ENCODE measurements at places on chromosomes 4 and X.

DNA sequence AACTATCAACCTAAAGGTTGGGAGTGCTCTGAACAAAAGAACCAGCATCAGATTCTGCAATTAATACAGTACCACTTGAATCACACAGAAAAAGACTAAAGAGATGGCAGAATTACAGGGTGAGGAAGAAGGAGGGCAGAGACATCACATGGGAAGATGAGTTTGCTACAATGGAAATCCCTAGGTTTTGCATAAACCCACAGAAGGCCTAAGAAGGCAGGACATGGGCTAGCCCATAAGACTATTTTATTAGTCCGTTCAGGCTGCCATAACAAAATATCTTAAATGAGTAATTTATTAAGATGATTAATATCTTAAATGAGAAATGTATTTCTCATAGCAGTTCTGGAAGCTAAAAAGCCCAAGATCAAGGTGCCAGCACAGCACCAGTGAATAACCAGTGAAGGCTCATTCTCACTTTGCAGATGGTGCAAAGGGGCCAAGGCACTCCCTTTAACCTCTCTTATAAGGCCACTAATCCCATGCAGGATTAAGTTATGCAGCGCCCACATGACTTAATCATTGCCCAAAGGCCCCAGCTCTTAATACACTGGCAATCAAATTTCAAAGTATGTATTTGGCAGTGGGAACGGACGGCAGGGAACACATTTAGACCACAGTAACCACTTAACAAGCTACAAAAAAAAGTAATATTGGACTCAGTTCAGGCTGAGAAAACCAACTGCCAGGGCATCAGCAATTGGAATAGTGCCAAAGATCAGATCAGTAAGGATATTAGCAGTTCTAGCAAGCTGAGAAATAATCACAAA is 47.6 kb upstream of the NEUROG2 start:
- no peak for DNase-seq

DNA sequence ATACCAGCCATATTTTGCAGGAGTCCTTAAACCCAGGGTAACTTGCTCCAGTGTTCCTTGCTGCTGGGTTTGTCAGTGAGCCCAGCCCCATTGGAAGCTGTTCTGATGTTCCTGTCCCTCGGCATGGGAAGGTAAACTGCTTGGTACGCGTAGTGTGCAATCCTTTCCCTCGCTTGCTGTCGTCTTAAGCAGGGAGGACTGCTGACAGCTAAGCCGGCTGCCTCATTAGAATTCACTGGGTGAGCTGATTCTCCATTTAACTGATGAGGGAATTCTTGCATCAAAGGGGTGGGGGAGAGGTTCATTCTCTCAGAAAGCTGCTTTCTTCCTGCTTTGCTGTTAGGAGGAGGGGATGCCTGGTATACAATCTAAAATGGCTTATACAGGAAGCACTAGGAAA is 164.6 kb downstream of the MID1IP1 start:
- no peak for DNase-seq

- DNase-seq: no peak
These were observed 2.8 kb downstream of the FGFBP1 start for GRCh38 chr4:15935504-15936402.

- no peak for DNase-seq
These were observed 86.0 kb downstream of the WWC2 start for GRCh38 chr4:183185018-183185417.

- no peak for DNase-seq
These were observed 63.4 kb downstream of the HTRA3 start for GRCh38 chr4:8332891-8333331.

GRCh38 chr4:120517966-120518365 is 404.6 kb downstream of the PRDM5 start:
- DNase-seq: no peak

- no peak for DNase-seq
These were observed 27.3 kb upstream of the GPRASP2 start for GRCh38 chrX:102684772-102685520.

DNA sequence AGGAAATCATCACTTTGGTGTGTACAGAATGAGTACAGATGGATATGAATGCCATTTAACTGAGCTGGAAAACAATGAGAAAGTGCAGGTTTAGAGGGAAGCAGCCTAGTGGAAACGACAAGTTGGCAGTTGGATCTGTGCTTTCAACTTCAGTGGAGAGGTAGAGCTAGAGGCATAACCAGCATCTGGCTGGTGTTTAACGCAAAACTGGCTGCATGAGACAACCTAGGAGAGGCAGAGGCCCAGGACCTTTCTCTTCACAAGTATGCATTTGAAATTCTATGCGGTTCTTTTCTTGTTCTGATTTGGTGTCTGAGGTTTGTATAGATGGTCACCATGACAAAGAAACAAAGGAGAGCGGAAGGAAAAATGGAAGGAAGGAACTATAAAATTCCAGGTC is 63.1 kb downstream of the ANXA5 start:
- DNase-seq: no peak

DNA sequence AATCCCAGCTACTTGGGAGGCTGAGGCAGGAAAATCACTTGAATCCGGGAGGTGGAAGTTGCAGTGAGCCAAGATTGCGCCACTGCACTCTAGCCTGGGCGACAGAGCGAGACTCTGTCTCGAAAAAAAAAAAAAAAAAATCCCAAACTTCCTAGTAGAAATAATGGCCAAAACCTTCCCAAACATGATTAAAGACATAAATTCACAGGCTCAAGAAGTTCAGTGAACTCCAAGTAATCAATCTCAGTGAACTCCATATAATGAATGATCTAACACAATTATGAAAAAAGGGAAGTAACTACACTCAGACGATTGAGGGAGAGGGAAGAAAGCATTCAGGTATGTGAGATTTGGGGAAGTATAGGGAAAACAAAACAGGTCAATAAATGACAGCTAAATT is 6.5 kb downstream of the FUNDC1 start:
- no peak for DNase-seq

DNA sequence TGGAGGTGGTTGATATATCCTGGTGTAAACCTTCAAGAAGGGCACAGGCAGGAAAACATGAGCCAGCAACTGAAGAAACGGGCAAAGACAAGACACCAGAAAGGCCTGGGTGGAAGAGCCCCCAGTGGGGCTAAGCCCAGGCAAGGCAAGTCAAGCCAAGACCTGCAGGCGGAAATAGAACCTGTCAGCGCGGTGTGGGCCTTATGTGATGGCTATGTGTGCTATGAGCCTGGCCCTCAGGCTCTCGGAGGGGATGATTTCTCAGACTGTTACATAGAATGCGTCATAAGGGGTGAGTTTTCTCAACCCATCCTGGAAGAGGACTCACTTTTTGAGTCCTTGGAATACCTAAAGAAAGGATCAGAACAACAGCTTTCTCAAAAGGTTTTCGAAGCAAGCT is 7.2 kb downstream of the ZFP42 start:
- no peak for DNase-seq

DNA sequence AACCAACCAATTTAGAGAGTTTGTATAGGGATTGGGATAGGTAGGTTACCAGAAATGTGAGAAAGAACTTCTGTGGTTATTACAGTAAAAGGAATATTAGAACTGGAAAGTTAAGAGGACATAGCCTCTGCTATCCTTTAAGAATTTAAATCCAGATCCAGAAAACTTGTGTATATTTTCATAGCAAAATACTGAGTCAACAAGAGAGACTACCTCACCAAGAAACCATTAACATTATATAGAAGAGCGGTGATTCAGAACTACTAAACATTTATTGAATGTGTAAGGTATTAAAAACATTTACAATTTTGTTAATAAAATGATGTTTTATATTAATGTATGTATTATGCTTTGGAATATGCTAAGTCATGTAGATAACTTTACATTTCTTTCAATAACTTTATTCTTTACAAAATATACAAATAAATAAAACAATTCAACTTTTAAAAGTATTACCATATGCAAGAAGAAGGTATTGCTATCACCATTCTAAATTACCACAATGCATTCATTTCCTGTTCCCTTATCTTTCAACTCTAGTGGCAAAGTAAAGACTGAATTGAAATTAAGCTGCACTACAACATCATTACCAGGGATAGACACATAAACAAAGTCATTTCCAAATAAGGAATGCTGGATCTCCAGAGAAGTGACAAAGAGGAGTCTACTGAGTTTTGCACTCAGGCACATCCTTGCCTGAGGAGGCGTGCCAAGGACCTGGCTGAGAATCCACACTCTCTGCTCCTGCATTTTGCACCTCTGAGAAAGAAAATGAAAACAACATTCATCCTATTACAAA is 6.1 kb upstream of the BDH2 start:
- DNase-seq: no peak

GRCh38 chr4:33625748-33626147 is 2618.6 kb downstream of the ARAP2 start:
- no peak for DNase-seq

GRCh38 chrX:135649029-135649428 is 64.4 kb upstream of the CT45A1 start:
- no peak for DNase-seq

DNA sequence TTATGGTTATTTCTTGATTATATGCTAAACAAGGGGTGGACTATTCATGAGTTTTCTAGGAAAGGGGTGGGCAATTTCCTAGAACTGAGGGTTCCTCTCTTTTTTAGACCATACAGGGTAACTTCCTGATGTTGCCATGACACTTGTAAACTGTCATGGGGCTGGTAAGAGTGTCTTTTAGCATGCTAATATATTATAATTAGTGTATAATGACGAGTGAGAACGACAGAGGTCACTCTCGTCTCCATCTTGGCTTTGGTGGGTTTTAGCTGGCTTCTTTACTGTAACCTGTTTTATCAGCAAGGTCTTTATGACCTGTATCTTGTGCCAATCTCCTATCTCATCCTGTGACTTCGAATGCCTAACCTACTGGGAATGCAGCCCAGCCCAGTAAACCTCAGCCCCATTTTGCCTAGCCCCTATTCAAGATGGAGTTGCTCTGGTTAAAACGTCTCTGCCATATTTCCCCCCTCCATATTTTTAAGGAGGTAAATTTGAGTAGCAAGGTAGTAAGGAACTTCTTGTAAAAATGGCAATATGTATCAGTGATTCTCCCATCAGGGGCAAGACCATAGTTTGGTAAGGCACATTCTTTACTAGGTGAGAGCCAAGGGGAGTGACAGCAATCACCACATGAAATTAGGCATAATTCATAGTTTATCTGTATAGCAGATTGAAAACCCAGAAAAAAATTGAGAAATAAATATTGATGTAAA is 2.6 kb downstream of the CXCL2 start:
- DNase-seq: no peak

- DNase-seq: no peak
These were observed 55.2 kb downstream of the TACR3 start for GRCh38 chr4:103664436-103665075.

GRCh38 chrX:48933757-48934156 is 14.9 kb upstream of the PIM2 start:
- DNase-seq: no peak

DNA sequence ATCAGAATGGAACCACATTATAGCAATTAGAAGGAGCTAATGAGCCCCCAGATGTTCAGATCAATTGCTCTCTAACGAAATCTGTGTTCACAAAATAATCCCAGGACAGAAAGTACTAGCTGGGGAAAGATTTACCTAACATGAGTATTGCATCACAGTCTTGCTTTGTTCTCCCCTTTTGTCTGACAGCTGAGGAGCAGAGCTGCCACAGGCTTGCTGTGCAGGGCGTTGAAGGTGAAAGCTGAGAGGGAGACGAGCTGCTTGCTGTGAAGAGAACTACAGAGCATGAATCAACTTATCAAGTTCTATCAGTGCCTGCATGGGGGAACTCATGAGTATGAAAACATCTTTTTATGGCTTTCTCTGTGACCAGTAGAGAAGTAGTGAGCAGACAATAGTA is 441.2 kb downstream of the CENPC start:
- no peak for DNase-seq

- no peak for DNase-seq
These were observed 53.9 kb downstream of the FAT4 start for GRCh38 chr4:125368671-125369081.

- peak; percentile 28 for DNase-seq
These were observed 529 bp upstream of the CITED1 start for GRCh38 chrX:72306085-72306801.

Data from GM20000 (cell line).